ENCODE measurements at places on chromosomes 16 and 17. TPM values are rescaled to one million over a fixed set of nuclear protein-coding genes. Genes with fewer than 3 reads are reported as not detected.
A peak's percentile ranks its signal among the peaks of the same experiment; 100 is the strongest.

GRCh38 chr17:76700617-76701470 lies 9.9 kb downstream of the MXRA7 start:
- no peaks in the 10 kb centered on the region for H3K36me3 ChIP-seq
- peak overlapping the region; percentile 79 for H3K27ac ChIP-seq
- H3K4me1 ChIP-seq, result peaks cover 43% of the 10 kb centered on the region
- no peak for DNase-seq

DNA sequence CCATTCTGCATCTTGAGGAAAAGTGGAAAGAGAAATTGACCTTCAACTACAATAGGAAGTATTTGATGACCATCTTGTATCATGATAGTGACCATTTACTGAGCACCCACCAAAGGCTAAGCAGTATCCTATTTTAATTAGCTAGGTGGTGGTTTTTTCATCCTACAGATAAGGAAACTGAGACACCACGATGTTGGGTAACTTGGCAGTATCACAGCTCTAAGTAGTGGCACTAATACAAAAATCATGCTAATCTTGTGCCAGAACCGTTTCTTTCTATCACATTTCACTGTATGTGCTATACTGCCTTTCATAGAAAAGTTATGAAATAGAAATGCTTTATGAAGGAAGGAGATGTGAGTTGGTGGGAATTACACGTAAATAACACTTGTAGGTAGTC lies 2.3 kb downstream of the EVI2B start:
- DNase-seq, result no peak
- H3K4me3 ChIP-seq, result no peak overlapping the region
- H3K27me3 ChIP-seq, result no peaks in the 10 kb centered on the region
- peaks cover 7% of the 10 kb centered on the region for H3K4me1 ChIP-seq

DNA sequence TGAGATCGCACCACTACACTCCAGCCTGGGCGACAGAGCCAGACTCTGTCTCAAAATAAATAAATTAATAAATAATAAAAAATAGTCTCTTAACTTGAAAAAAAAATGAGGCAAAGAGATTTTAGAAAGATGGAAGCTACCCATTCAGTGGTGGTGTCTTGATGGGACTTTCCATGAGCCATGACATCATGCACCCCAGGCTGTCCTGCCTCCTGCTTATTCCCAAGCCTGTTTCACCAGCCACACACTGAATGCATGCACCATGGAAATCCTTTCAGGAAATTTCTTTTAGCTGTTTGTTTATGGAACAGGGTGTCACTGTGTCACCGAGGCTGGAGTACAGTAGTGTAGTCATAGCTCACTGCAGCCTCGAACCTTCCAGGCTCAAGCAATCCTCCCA lies 8.9 kb upstream of the DLX3 start:
- no peak for DNase-seq
- no peaks in the 10 kb centered on the region for H3K36me3 ChIP-seq
- peaks cover 61% of the 10 kb centered on the region for H3K27me3 ChIP-seq
- H3K4me1 ChIP-seq, result no peaks in the 10 kb centered on the region
- H3K27ac ChIP-seq, result no peak overlapping the region

- H3K4me3 ChIP-seq, result no peak overlapping the region
- H3K4me1 ChIP-seq, result no peaks in the 10 kb centered on the region
- no peak for DNase-seq
Observed at GRCh38 chr16:8905795-8906591, 23.8 kb downstream of the LITAFD start.

DNA sequence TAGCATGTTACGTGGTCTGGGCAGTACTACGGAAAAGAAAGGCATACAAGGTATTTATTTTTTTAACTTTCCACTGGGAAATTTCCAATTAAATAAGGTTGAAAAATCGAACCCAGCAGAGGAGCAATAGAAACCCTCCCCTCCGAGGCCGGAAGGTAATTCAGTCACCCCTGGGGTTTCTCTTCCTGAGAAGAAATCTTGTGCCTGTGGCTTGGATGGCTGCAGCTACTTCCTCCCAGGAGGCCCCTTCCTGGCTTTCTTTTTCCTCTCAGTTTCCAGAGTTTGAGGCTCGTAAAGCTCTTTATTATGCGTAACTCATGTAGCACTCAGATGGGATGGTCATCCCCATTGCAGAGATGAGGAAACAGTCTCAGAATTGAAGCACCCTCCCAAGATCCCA lies 140.3 kb downstream of the ASIC2 start:
- H3K4me1 ChIP-seq, result no peaks in the 10 kb centered on the region
- H3K36me3 ChIP-seq, result no peaks in the 10 kb centered on the region
- H3K27ac ChIP-seq, result no peak overlapping the region
- peaks cover 8% of the 10 kb centered on the region for H3K27me3 ChIP-seq
- DNase-seq, result no peak

DNA sequence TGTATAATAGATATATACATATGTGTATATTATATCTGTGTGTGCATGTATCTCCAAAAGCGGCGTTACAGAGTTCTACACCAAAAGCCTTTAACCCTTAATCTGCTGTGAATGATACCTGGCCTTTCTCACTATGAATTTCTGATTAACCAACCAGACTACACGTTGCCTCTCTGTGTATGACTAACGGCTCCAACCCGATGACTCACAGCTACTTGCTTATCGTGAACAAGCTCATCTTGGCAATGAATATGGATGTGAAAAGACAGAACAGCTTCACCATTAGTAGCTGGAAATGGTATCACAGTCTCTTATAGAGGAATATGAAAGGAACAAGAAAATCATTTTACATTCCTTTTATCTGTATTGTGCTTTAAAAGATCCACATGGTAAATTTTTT lies 23.8 kb upstream of the ARHGAP44 start:
- no peak overlapping the region for H3K27ac ChIP-seq
- H3K36me3 ChIP-seq, result no peaks in the 10 kb centered on the region
- no peak for DNase-seq
- H3K4me3 ChIP-seq, result no peak overlapping the region
- H3K27me3 ChIP-seq, result peaks cover 17% of the 10 kb centered on the region
- no peaks in the 10 kb centered on the region for H3K4me1 ChIP-seq

The KCTD2 gene
- total RNA-seq, result 26.1 TPM

Data from type B pancreatic cell (in vitro differentiated cells).